Thymus (tissue), 14 donors: ENCODE measurements at places on chromosomes 12 and 14.

DNA sequence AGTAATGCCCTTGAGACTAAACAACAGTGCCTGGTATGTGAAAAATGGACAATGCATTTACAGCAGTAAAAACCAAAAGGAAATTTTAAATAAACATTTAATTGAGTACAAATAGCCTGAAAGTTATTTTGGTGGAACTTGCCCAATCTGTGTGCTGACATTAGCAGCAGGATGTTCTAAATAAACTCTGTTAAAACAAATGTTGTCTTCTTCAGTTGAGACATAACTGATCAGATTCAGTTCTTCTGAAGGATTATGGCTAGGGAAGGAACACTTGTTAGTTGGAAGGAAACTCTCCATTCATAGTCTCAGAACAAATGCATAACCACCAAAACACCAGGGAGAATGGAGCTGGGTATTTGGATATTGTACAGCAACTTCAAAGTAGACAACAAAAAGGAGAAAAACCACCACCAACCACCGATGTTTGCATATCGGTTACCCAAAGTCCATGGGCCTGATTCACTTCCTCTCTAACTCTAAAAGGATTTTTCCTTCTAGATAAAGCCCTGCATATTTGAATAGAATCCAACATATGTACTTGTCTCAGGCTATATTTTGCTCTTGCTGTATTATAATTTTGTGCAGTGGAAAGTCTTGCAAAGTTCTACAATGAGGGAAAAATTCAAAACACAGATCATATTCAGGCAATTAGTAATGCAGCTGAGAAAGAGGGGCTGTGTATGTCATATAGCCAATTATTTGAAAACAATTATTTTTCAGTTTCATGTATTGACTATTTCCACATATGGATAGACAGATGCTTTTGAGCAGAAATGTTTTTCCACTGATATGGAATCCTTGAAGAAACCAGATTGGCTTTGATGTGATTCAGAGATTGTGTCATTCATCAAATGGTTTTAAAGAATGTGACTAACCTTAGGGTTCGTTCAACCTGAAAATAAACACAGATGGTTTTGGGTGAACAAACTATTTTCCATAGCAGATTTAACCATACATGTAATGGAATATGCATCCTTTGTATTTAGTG is 152.2 kb upstream of the BMP4 start:
- no peak for DNase-seq

GRCh38 chr12:56633468-56634241 is 3.5 kb upstream of the BAZ2A start:
- DNase-seq: no peak

- DNase-seq: no peak
These were observed 462.0 kb upstream of the SYT1 start for GRCh38 chr12:78402366-78403134.

GRCh38 chr14:101359221-101360053 is 201.9 kb upstream of the DIO3 start:
- DNase-seq: no peak

DNA sequence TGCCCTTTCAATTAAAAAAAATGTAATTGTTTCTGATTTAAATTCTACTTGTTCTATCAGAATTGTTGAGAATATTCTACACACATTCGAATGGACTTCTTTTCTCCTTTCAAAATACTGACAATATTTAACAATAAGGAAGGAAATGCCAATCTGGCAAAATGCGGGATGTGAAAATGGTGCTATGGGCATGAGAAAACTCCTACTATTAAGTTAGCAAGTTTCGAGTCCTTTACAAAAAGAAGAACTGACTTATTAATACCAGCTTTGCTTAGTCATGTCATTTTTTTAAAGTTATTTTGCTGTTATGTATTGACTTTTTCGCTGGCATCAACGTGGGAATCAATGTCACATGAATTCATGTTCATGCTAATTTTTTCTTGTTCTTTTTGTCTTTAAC is 31.7 kb upstream of the ARL1 start:
- no peak for DNase-seq

GRCh38 chr14:104681689-104682074 is 7.7 kb upstream of the INF2 start:
- DNase-seq: no peak

- DNase-seq: no peak
These were observed 153.4 kb downstream of the PIK3C2G start for GRCh38 chr12:18414671-18415070.

DNA sequence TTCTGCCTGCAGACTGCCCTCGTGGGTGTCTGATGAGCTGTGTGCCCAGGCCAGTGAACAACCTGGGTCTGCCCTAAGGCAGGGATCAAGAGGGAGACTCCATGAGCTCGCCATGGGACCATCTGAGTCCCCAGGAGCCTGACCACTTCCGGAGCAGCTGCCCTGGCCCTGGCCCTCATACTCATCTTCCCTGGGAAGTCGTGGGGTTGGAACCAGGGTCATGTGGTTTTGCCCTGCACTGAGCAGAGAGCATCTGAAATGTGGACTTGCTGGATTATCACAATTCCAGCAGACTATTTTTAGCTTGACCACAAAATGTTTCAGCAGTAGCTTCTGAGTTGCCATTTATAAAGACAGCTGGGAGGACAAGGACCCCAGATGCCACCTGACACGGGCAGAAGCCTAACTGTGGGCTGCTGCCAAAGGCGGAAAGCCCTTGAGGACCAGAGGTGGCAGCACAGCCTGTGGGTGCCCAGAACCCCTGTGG is 6.7 kb downstream of the BTBD6 start:
- DNase-seq: no peak

GRCh38 chr14:81091139-81091538 is 129.6 kb downstream of the GTF2A1 start:
- DNase-seq: no peak

DNA sequence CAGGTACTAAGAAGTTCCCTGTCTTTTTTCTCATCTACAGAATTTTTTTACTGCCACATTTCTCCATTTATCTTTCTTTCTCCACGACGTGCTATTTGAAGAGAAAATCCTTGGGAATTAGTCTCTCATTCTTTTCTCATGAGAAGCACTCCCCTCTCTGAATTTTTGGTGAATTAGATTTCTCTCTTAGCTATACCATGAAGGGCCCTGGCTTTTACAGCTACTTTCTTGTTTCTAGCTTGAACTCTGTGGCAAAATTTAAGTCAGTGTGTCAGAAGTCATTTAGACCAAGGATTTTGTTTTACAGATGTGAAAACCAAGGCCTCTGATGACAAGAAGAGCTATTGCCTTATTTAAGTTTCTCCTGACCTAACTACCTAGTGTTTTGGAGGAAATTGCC is 213.1 kb downstream of the AEBP2 start:
- no peak for DNase-seq

DNA sequence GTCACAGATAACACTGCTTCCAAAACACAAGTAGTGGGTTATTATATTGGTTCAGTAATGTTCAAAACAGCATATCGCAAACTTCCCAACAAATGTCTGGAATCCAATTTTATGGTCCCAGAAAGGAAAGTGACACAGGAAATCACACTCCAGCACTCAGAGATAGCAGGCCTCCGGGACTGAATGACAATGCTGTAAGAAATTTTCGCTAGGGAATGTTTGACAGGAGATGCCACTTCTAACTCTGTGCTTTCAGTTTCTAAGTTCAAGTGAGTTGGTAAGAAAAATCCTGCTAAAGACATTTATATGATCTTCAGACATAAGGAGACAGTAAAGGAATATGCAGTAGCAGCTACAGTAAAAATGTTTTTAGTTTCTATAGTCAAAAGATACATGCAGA is 93.2 kb downstream of the SLC2A13 start:
- no peak for DNase-seq

GRCh38 chr14:99624971-99625370 is 20.0 kb upstream of the HHIPL1 start:
- DNase-seq: no peak

DNA sequence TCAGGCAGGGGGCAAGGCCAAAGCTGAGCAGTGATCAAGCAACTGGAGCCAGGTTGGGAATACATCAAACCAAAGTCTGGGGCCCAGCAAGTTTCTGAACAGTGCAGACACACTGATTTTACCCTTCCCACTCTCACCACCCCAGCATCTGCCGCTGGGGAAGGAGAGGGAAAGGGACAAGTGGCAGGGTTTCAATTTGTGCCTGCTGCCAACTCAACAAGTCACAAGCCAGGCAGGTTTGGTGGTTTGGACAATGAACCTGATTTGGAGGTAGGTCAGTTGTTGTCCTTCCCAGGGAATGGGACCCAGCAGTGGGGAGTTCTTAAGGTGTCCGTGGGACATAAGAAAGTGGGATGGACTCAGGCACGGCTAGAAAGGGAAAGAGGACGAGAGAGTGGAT is 151.9 kb upstream of the NOS1 start:
- no peak for DNase-seq
